ENCODE measurements at places on chromosomes 3 and 15.
A peak's percentile ranks its signal among the peaks of the same experiment; 100 is the strongest.

DNA sequence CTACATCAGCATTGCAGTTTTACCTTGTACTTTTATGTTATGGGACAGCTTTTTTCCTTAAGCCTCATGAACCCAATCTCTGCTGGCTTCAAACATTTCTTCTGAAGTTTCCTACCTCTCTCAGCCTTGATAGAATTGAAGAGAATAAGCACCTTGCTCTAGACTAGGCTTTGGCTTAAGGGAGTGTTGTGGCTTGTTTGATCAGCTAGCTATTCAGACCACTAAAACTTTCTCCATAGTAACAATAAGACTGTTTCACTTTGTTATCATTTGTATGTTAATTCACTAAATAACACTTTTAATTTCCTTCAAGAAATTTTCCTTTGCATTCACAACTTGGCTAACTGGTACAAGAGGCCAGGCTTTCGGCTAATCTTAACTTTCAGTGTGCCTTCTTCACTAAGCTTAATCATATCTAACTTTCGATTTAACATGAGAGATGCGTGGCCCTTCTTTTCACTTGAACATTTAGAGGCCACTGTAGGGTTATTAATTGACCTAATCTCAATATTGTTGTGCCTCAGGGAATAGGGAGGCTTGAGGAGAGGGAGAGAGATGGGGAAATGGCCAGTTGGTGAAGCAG is 8.1 kb upstream of the TIGIT start:
- no peak for DNase-seq

DNA sequence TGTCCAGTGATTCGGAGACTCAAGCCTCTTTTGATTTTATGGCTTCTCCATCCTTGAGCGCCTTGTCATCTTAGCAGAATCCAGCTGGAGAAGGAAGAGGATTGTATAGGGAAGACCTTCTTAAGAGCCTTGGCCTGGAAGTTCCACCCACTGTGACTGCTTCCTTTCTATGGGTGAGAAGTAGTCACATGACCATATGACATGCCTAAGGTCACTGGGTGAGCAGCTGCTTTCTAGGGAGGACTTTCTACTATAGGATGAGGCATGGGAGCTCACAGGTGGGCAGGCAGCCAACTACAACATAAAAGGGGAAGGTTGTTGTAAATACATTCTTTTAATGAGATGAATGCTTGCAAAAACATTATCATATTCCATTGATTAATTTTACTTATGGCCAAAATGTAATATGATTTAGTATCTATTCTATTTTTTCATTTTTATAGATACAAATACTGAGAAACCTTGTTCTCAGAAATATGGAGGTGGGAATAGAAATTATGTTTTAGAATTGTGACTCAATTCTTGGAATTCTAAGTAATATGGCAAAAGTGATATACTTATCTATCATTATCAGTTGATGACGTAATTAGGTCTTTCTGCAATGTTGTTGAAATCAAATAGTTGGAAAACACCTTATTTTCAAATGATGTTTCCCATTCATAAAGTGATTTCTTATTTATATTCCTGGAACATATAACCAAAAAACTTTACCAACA is 53.6 kb upstream of the MINAR1 start:
- no peak for DNase-seq

GRCh38 chr3:162437480-162437879 is 940.9 kb downstream of the OTOL1 start:
- peak; percentile 26 for DNase-seq

GRCh38 chr15:40695469-40695890 is 506 bp downstream of the RAD51 start:
- DNase-seq, result no peak

- no peak for DNase-seq
These were observed 62.2 kb downstream of the ABTB1 start for GRCh38 chr3:127734754-127735473.

- no peak for DNase-seq
These were observed 35.5 kb upstream of the TIMP4 start for GRCh38 chr3:12194209-12194608.

GRCh38 chr3:117671722-117672318 is 962.2 kb downstream of the TUSC7 start:
- no peak for DNase-seq

GRCh38 chr3:55097441-55097840 is 169.6 kb upstream of the LRTM1 start:
- DNase-seq, result no peak

DNA sequence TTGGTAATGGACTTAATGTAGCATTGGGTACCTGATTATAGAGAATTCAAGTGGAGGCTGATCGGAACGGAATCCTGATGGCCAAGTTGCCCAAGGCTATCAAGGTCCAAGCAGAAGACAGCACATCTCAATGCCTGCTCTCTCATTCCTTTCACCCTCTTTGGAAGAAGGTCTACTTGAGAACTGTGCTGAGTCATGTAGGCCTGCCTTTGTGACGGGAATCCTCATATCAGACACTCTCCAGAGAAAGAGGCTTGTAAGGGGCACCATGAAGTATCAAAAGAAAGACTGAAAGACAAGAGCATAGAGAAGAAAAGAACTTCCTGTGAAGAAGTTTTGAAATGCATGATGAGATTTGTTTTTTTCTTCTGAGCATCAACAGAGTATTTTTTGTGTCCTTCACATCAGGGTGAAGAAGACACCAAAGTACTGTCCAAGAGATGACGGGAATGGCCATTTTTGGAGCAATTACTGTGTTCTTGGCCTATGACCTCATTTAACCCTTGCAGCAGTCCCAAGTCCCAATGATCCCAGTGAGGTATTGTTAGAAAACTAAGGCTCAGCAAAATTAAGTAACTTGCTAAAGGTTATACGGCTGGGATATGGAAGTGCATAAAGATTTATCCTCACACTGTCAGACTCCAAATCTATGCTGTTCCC is 13.2 kb upstream of the LARP6 start:
- DNase-seq, result no peak

DNA sequence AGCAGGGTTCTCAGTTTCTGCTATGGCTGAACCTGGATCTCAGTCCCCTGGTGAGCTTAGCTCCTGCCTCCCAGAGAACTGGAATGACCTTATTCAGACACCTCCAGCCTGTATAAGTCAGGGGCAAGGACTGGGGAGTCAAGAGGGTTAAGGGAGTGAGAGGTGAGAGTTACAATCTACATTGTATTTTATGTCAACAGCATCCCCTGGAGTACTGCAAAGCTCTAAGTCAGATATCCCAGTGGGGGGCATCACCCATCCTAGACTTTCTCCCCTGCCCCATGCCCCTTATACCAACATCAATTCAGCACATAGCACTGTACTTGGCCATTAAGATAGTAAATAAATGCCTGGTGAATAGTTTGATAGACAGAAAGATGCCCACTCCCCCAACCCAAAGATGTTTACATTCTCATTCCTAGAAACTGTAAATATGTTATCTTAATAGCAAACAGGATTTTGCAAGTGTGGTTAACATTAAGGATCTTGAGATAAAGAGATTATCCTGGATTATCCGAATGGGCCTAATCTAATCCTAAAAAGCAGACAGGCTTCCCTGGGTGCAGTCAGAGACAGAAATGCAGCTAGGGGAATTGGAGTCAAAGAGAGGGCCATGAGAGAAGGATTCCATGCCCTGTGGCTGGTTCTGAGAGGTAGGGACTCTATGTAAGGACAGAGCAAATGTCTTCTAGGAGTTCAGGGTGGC is 132.3 kb upstream of the RASGRP1 start:
- no peak for DNase-seq

DNA sequence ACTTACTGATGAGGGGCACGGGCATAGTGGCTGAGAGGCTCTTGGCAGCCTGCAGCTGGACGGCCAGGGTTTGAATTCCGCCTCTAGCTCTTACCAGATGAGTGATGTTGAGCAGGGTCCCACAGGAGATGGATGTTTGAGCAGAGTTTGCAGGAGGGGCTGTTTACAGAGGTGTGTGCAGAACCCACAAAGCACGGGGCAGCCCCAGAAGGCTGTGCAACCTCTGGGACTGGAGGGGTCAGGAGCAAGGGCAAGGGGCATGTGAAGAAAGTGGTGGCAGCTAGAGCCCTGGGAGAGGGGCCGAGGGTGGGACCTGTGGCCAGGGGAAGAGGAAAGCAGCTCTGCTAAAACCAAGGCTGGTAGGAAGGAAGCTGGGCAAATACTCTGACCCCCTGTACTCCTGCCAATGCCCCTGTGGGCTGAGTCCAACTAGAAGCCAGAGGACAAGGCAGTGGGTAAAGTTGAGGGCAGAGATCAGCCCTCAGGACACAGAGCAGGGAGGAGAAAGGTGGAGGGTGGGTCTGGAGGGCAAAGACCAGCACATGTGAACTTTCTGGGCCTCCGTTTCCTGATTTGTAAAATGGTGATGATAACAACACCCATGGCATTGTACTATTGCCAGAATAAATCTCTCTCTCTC is 53.9 kb upstream of the ITGA11 start:
- no peak for DNase-seq

- DNase-seq, result peak; percentile 65
These were observed 683.4 kb upstream of the CFAP20DC start for GRCh38 chr3:59733041-59733809.

DNA sequence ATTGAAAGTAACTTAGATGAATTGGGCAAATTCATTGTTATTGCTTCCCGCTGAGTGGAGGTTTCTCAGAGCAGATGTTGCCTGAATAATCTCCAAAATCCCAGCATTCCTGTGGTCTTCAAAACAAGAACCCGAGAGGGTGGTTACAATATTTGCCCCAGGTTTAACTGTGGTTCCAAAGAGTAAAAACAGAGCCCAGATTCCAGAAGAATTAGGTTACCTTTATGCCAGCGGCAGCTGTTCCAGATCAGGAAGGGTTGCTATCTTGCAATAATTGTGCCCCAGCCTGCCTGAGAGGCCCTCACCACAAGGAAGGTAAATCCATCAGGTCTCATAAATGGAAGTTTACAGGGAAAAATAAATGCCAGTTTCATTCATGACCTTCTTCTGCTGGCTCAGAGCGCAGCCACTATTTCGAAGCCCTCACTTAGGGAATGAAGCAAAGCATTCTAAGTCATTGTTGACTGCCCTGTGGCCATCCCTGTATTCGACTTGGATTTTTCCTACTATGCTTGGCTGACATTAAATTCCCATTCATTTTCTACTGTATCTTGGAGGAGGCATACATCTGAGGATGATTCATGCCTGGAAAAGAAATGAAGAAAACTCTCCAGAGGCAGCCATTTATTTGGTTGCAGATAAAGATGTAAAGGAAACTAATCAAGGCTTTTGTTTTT is 54.6 kb downstream of the SSUH2 start:
- no peak for DNase-seq

DNA sequence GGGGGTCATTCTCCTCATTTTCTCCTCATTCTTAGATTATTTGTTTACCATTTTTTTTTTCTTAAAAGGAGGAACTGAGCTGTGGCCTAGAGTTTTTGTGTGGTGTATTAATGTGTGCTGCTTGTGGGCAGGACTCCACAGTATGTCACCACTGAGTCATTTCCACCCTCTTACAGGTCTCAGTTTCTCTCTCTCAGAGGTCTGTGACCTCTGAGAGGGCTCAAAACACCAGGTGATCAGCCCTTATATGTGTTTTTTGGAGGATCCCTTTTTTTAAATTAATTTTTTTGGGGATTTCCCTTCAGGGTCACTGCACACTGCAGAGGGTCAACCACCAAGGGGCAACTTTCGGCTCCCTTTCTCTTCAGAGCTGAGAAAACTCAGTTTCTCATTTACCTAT is 166.4 kb downstream of the SUCNR1 start:
- DNase-seq, result no peak

GRCh38 chr3:126402178-126402577 is 7.5 kb downstream of the CFAP100 start:
- no peak for DNase-seq

GRCh38 chr15:34335176-34336032 is 2.2 kb downstream of the SLC12A6 start:
- no peak for DNase-seq

- no peak for DNase-seq
These were observed 95.3 kb downstream of the ITPR1 start for GRCh38 chr3:4588466-4588865.

- DNase-seq, result no peak
These were observed 136.8 kb downstream of the FOXP1 start for GRCh38 chr3:71446734-71447133.

- DNase-seq, result peak; percentile 36
These were observed 53.7 kb downstream of the BDH1 start for GRCh38 chr3:197501879-197502620.

- DNase-seq, result no peak
These were observed 255.0 kb upstream of the ROPN1 start for GRCh38 chr3:124246949-124247348.

- peak; percentile 47 for DNase-seq
These were observed 103.0 kb downstream of the PGPEP1L start for GRCh38 chr15:98904544-98904943.

DNA sequence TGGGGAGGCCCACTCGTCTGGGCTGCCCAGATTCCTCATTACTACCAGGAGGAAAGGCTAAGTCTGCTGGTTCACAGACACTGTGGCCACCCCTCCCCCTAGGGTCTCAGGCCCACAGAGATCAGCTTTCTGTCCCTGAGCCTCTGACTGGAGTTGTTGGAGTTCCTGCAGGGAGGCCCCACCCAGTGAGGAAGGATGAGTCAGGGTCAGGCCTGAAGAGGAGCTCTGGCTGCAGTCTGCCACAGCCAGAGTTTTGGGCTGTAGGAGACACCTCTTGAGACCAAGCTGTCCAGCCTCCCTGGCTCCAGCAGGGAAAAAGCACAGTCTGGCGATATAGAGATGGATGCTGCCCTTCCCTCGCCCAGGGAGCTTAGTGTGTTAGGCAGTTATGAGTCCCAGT is 720.9 kb upstream of the SEMA6D start:
- DNase-seq, result no peak

- no peak for DNase-seq
These were observed 4.3 kb downstream of the MECOM start for GRCh38 chr3:169659096-169659819.

DNA sequence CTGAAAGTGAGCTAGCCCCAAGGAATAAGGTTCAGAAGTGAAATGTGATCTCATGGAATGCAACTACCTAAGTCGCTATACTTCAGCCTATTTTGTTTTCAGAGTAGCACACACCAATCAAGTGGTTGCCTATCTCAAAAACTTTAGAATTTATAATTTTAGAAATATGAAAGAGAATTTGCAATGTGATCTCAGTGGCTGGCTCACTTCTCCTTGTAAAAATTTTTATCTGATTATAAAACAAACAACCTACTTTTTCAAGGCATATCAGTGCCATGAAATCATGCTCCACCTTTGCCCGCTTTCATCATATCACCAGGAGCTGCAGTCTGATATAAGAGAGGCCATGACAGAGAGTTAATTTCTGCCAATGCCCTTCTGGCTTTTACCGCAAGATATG is 47.3 kb downstream of the CLDN11 start:
- DNase-seq, result no peak

DNA sequence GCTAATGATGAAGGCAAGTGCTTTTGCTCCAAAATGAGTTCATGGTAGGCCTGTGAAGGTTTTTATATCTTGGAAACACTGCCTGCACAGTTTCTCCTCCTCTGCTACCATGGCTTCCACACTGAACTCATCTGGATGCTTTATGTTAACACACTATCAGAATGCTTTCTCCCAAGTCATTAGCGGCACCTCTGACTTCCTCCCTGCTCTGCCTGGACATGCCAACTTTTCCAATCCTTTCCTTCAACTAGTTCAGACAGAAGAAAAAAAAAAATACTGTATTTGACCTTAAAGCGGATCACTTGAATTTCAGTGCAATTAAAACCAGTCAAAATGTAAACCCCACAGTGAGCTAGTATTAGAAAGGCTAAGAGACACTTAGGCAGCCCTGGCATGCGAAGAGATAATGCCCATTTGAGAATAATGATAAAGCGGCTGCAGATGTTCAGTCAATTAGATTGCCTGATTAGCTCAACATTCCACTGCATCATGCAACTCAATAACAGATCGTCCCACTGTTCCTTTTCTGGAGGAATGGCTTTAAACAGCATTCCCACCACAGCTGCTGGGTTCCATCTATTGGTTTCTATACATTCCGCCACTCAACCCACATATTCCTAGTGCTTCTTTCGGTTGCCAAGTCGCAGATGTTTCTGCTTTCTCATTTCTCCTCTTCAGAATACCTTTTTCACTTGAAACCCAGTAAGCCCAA is 51.7 kb downstream of the CNTN3 start:
- DNase-seq, result no peak
